ENCODE measurements at places on chromosomes 16 and 17.
A peak's percentile ranks its signal among the peaks of the same experiment; 100 is the strongest.

GRCh38 chr17:67452681-67453554 is 75.8 kb downstream of the PITPNC1 start:
- no peak for DNase-seq

GRCh38 chr16:85759631-85760419 is 8.9 kb upstream of the C16orf74 start:
- no peak for DNase-seq

- DNase-seq: no peak
These were observed 473 bp upstream of the TPPP3 start for GRCh38 chr16:67393788-67394154.

- no peak for DNase-seq
These were observed 69.8 kb upstream of the PLCG2 start for GRCh38 chr16:81709016-81709900.

DNA sequence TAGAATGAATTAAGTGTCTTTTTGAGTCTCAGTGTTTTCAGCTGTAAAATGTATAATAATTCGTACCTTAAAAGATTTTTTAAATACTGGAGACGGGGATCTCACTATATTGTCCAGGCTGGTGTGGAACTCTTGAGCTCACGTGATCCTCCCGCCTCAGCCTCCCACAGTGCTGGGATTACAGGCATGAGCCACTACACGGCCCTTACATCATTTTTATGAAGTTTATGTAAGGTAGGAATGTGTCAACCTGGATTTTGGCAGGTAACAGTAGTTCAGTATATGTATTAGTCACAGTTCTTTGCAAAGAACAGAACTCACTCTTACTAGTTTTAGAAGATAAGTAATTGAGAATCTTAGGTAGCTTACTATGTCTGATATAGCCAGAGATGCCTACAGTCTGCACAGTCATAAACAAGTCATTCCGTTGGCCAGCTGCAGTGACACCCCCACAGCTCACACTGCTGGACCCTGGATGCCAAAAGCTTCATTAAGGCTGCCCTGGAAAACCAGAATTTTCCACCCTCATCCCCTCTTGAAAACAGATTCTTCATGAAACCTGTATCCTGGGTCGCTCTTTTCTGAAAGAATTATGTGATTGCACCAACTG is 583 bp upstream of the COX6A2 start:
- no peak for DNase-seq

GRCh38 chr16:4172070-4172469 is 55.8 kb upstream of the ADCY9 start:
- peak; percentile 75 for DNase-seq

GRCh38 chr17:19339341-19339815 is 23.1 kb downstream of the B9D1 start:
- no peak for DNase-seq

DNA sequence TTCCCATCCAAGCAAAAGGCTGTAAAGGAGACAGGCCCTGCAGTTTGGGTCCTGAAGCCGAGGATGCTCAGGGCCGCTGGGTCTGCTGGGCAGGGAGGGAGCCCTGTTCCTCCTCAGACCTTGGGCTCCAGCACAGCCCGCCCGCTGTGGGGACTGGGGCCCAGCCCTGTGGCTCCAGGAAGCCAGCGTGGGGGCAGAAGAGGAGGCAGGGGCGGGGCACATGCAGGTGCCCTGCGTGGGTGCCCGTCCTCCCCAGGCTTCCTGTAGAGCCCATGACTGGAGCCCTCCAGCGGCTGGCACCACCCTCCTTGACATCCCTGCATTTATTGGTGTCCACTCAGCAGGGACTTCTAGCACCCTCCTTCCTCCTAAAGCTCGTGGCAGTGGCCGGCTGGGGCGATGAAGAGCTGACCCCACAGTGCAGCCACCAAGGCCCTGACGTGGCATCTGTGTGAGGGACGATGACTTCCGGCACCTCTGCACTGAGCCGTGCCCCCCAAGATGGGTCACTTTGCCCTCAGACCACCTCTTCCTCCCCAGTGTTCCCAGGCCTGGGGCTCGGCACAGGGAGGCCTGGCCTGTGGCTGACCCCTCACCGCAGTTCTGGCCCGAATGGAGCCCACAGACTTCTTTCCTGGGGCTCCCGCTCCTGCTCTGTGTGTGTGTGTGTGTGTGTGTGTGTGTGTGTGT is 9.9 kb downstream of the PRSS27 start:
- DNase-seq: no peak

- no peak for DNase-seq
These were observed 41.8 kb downstream of the PSME3IP1 start for GRCh38 chr16:57144027-57144426.

DNA sequence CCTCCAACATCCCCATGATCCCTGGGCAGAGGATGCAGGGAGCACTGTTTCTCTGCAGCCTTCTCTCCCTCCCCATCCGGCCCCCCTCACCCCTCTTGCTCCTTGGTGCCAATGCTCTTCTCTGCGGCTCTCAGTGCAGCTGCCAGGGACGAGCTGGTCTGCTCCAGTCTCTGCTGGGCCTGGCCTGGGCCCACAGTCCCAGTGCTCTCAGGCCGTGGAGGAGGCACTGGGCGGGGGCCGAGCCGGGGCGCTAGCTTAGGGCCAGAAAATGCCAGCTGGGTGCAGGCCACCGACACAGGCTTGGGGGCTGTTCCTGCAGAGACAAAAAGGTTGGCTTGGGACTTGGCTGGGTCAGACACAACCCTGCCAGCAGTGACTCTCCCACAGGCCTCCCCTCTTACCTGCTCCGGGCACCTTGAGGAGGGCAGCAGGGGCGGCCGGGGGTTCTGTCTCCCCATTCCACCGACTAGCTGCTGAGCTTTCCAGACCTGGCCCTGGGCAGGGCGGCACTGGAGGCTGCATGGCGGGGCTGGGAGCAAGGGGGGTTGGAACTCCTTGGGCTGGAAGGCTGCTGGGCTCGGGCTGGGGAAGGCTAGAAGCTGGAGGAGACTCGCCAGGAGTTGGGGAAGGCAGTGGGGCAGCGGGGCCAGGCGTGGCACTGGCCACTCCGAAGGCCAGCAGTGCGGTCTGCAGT is 13.8 kb downstream of the CASKIN2 start:
- no peak for DNase-seq

DNA sequence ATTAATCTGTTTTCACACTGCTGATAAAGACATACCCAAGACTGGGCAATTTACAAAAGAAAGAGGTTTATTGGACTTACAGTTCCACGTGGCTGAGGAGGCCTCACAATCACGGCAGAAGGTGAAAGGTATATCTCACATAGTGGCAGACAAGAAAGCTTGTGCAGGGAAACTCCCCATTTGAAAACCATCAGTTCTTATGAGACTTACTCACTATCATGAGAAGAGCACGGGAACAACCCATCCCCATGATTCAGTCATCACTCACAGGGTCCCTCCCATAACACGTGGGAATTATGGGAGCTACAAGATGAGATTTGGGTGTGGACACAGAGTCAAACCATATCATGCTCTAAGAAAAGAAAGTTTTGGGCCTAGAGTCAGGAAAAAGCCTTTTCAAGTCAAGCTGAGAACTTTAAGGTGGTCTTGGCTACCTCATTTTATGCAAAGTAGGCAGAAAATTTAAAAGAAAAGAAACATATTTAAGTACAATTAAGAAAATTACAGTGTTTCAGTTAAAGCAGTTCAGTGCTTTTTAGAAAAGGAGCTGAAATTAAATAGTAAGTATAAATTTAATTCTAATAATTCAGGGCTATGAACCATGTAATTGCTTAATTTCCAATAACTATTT is 24.9 kb upstream of the CRYM start:
- DNase-seq: no peak

GRCh38 chr17:50079334-50080095 is 15.6 kb upstream of the PDK2 start:
- no peak for DNase-seq

DNA sequence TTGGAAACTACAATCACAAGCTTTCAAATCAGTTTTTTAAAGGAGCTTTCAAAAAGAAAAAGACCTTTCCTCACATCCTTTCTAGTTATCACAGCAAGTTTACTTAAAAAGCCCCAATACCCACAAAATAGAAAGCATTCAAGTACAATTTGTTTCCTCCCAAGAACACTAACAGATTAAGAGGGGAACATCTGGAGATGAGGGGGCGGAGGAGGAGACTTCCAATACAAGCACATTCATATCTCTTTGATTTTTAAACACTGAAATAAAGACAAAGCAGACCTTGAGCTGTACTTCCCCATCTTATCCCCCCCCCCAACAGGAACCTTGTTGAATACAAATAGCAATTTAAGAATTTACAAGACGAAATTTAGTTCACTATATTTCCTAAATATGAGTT is 2.0 kb downstream of the YWHAE start:
- no peak for DNase-seq

DNA sequence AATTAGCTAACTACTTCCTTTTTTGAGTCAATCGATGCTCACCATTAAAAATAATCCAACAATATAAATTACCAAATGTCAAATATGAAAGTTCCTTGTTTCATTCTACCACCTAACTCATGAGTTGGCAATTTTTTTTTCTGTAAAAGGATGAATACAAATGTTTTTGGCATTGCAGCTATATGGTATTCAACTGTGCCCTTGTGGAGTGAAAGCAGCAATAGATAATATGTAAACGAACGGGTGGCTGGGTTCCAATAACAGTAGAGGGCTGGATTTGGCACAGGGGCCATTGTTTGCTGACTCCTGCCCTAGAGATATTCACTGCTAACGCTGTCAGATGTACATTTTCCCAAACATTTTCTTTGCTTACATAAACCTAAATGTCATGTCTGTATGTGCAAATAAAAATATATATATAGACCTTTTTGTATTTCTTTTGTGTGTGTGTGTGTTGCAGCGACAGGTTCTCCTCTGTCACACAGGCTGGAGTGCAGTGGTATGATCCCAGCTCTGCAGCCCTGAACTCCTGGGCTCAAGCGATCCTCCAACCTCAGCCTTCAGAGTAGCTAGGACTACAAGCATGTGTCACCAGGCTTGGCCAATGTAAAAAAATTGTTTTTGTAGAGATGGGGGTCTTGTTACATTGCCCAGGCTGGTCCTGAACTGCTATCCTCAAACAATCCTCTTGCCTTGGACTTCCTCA is 73.9 kb downstream of the RPGRIP1L start:
- no peak for DNase-seq

DNA sequence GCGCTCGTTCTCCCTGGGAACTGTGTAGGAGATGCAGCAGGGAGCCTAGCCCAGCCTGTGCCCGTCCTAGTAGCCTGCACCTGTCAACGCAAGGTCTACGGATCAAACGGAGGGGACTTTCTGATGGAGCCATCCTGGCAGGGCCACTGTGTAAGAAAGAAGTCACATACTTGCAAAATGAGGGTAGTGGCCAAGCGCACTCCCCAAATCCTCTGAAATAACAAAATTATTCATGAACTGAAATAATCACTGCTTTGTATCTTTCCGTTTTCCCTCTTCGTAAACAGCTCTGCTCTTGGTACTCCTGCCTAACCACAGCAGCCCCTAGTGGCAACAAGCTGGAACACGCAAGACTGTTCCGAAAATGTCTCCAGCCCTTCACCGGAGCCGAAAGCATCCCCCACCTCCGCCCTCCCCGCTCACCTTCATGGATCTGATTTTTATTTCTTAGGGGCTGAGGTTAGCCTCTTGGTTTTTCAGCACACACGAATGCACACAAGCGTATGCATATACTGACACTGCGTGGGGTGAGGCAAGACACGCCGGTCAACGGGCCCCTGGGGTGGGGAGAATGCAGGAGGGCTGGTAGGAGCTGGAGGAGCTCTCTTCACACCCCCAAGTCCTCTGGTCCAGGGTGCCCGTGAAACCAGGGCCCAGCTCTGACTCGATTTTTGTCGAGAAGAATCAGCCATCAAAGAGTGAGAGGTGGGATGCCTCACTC is 100.8 kb downstream of the ABCC12 start:
- no peak for DNase-seq

GRCh38 chr16:71460236-71460635 is 1.8 kb downstream of the ZNF23 start:
- peak; percentile 86 for DNase-seq

GRCh38 chr17:63987221-63988126 is 10.7 kb upstream of the PRR29 start:
- DNase-seq: no peak

- no peak for DNase-seq
These were observed 2.8 kb downstream of the SF3B3 start for GRCh38 chr16:70526403-70526802.

DNA sequence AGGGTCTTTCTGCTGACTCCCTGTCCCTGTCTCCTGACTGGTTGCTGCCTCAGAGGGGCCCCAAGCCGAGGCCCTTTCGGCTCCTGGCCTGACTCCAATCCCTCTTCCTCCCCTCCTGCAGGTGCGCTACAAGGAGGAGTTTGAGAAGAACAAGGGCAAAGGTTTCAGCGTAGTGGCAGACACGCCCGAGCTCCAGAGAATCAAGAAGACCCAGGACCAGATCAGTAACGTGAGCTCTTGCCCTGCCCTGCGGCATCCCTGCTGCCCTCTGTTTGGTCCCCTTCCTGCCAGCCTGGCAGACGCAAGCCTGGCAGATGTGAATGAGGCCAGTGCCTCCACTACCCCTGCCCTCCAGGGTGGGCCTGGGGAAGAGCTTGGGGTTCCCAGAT is 27.1 kb upstream of the LASP1NB start:
- DNase-seq: no peak

DNA sequence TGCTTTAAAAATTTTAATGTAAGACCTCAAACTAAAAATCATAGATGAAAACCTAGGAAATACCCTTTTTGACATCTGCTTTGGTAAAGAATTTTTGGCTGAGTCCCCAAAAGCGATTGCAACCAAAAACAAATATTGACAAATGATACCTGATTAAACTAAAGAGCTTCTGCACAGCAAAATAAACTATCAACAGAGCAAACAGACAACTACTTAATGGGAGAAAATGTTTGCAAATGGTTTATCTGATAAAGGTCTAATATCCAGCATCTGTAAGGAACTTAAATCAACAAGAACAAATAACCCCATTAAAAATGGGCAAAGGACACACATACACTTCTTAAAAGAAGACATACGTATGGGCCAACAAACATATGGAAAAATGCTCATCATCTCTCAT is 242.5 kb downstream of the BCAS3 start:
- DNase-seq: no peak

GRCh38 chr16:62870554-62870953 is 834.3 kb upstream of the CDH8 start:
- DNase-seq: no peak

DNA sequence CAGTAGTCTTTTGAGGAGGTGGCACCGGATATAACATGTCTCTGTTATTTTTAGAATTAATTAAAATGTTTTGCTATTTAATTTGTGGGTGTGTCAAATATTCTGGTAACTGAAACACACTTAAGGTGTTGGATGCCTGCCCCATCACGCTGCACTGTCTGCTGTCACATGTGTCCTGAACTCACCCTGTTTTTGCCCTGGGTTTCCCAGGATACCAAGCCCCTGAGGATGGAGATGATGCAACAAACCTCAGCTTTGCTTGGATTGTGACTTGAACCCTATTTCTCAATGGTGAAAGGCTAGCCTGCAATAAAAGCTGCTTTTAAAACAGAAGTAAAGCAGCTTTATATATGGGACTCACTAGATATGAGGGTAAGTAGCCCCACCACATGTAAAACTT is 11.5 kb upstream of the DUSP14 start:
- peak; percentile 79 for DNase-seq

Measured in GM04503 (cell line).